NCI-H510A (cell line): ENCODE measurements at places on chromosomes 7 and 10.

DNA sequence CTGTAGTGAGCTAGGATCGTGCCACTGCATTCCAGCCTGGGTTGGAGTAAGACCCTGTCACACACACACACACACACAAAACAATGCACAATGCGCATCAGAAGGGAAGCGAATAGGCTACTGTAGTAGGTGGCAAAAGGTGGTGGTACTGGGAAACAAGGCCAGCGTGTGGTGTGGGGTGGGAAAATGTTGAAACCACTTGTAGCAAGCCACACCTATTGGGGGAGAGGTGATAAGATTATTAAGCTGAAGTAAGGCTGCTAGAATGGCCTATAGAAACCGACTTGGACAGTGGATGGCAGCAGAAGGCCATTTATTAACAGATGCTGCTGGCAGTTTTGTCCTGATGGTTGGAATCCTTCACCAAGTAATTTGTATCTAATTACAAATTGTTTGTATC, 7.2 kb upstream of the CHCHD1 start:
- DNase-seq, result no peak

- DNase-seq, result no peak
Measured at GRCh38 chr10:17077346-17077781, 52.2 kb downstream of the CUBN start.

DNA sequence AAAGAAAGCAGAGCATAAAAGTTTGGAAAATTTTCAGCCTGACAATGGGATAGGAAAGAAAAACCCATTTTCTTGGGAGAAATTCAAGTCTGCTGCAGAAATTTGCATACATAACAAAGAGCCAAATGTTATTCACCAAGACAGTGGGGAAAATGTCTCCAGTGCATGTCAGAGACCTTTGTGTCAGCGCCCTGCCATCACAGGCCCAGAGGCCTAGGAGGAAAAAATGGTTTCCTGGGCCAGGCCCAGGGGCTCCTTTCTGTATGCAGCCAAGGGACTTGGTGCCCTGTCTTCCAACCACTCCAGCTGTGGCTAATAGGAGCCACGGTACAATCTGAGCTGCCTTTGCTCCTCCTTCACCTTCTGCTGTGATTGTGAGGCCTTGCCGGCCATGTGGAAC, 189.1 kb upstream of the PITRM1 start:
- DNase-seq, result no peak

GRCh38 chr10:47348661-47349470, 703 bp downstream of the RBP3 start:
- DNase-seq, result no peak

GRCh38 chr10:95925033-95925432, 17.3 kb downstream of the CC2D2B start:
- DNase-seq, result no peak

DNA sequence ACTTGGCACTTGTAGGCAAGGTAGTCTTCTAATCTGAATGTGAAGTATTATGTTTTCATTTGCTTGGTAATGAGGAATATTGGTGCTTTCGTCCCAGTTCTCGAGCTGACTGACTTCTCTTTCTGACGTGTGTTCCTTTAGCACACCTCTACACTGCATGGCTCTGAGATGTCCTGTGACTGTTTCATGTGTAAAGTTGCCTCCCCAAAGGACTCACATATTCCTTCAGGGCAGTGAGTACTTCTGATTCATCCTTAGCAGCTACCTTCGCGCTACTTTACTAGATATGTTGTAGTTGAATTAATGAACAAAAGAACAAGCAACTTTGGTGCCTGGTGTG, 113.7 kb downstream of the EGFR start:
- no peak for DNase-seq

- DNase-seq, result no peak
Measured at GRCh38 chr10:20147684-20148083, 331.5 kb downstream of the PLXDC2 start.

DNA sequence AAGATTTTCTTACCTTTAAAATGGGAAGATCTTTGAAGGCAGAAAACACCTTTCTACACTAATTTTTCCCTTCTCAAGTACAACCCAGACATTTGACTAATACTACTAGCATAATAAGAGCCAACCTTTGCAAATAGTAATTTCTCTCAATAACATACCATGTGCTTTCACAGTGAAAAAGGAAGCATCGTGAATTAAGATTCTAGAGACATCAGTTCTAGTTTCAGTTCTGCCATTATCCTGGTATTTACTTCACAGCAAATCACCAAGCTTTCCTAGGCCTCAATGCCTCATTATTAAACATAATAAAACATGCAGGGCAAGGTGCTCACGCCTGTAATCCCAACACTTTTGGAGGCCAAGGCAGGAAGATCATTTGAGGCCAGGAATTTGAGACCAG, 24.9 kb downstream of the GSAP start:
- DNase-seq, result no peak

DNA sequence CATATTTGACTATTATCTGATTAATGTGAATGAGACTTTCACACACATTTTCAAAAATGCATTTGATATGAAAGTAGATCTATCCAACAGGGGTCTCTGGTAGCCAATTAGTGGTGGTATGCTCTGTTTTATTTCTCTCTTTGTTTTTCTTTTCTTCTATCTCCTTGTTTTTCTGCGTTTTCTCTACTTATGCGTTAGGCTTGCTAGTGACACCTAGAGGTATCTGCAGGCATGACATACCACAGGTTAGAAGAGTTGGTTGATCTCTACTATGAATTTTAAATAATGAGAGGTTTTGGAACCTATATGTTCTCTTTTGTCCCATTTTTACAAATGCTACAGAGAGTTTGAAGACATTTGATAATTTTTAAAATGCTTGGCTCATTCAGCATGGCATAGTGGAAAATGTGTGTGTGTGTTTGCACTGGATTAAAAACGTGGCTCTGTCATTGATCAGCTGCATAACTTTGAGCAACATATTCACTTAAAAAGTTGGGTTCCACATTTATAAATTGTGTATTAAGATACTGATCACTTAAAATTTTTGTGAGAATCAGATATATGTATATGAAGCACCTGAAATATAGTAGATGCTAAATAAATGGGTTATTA, 28.1 kb upstream of the PLXDC2 start:
- no peak for DNase-seq

GRCh38 chr7:51062222-51062987, 254.2 kb downstream of the COBL start:
- DNase-seq, result peak; percentile 90
